ENCODE measurements at places on chromosomes 7 and 10.

- DNase-seq = no peak
Observed at GRCh38 chr10:132971448-132972148, 29.2 kb upstream of the CFAP46 start.

- no peak for DNase-seq
Observed at GRCh38 chr10:60524541-60524940, 134.9 kb upstream of the ANK3 start.

GRCh38 chr10:1126461-1126860 lies 70.3 kb downstream of the WDR37 start:
- no peak for DNase-seq

DNA sequence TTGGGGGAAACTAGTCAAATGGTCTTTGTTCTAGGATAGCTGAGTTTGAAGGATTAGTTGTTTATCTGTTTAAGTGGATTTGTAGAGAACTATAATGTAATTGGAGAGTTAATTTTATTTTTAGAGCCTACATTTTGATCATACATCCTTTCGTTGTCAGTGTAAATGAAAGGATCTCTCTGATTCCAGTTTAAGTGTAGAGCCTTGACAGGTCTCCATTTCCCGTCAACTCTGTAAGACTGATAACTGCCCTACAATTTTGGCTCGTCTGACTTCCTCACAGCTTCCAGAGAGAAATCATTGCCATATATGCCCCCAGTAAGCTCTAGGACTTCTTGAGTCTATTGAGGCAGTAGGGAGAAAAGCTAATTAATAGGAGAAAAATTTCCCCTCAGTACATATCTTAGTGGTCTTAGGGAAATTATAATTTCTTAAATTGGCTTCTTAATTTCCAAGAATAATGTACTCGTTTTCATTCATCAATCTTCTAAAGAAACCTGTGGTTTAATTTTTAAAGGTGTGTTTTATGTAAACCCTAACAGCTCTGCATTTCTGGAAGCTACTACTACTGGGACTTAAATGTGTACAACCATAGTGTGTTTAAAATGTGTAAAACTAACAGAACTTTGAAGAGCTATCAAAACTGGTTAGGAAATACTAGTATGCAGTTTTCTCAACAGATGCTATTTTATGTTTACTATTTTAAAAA lies 3.8 kb downstream of the KMT2E start:
- no peak for DNase-seq

DNA sequence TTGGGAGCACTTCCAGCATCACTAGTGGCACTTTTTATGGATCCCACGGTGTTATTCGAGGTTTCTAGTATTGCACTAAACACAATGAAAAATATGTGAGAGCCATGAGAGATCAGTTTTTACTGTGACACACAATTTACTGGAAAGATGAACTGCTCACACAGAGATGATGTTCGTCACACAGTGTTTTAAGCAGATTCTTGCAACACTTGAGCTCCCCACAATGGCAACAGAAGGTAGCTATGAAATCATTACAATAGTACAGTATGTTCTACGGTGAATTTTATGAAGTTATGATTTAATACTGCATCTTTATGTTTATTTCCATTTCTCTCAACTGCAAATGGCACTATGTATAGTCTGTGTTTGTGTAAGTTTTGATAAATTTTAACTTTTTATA lies 27.4 kb upstream of the ENTPD1 start:
- DNase-seq = no peak

Data from cortex of kidney (tissue), 1 donor.